ENCODE measurements at places on chromosomes 7 and 10.
A peak's percentile ranks its signal among the peaks of the same experiment; 100 is the strongest.

DNA sequence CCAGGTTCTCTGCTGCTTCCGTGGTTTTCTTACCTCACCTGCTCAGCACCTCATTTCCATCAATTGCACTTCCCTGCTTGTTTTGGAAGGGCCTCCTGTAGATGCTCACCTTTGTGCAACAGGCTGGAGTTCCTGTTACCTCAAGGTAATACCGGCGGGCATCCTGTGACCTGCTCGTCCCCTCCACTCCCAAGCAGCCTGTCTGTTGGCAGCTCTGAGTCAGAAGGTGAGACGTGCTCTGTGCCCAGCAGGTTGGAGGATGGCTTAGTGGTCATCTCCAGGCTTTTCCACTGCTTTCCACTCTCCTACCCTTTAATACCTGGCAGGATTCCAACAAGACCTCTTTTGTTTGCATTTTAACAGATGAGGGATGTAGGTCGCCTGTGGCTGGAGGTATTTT is 86.0 kb downstream of the CAMK1D start:
- H3K4me1 ChIP-seq = no peaks in the 10 kb centered on the region
- no peak overlapping the region for H3K27ac ChIP-seq
- no peak overlapping the region for H3K4me3 ChIP-seq
- no peak for DNase-seq
- no peaks in the 10 kb centered on the region for H3K27me3 ChIP-seq

GRCh38 chr10:11546581-11546980 is 64.9 kb downstream of the USP6NL start:
- no peaks in the 10 kb centered on the region for H3K27me3 ChIP-seq
- H3K4me3 ChIP-seq = no peak overlapping the region
- no peaks in the 10 kb centered on the region for H3K36me3 ChIP-seq
- no peak overlapping the region for H3K27ac ChIP-seq
- peak; percentile 21 for DNase-seq
- H3K4me1 ChIP-seq = no peaks in the 10 kb centered on the region

DNA sequence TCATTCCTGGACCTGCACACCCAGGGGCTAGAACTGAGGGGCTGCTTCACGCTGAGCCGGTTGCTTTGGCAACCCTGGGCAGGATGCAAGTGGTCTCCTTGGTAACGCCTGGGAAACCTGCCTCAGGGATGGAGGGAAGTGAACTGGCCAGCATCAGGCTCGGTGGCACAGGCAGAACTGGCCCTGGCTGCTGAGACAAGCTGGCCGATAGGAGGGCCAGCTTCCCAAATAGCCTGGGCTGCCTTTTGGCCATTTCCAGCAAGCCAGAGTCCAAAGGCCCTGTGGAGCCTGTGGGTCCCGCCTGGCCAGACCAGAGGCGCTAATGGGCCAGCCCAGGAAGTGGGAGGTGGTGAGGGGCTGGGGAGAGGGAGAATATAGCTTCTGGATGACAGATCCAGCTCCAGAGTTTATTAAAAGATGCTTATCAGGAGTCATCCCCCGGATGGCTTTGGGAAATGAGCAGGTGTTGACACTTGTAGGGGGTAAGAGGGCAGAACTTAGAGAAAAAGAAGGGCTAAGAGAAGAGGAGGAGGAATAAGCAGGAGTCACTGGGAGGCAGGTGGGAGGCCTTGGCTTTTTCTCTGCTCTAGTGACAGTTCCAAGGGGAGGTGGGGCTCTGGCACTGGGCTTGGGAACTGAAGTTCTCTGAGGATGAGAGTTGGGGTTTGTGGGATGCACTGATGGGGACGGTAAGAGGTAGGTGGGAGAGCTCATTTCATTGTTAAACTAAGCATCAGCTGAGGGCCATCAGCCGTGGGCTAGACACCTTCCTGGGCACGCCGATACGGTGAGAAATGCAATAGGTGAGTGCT is 9.6 kb downstream of the NEURL1 start:
- peaks cover 20% of the 10 kb centered on the region for H3K27me3 ChIP-seq
- H3K36me3 ChIP-seq = no peaks in the 10 kb centered on the region
- H3K4me3 ChIP-seq = no peak overlapping the region
- no peak overlapping the region for H3K27ac ChIP-seq

GRCh38 chr7:2913760-2914387 is 69.8 kb upstream of the GNA12 start:
- H3K27ac ChIP-seq = no peak overlapping the region
- no peaks in the 10 kb centered on the region for H3K4me1 ChIP-seq
- no peak overlapping the region for H3K4me3 ChIP-seq
- no peak for DNase-seq
- H3K36me3 ChIP-seq = no peaks in the 10 kb centered on the region

DNA sequence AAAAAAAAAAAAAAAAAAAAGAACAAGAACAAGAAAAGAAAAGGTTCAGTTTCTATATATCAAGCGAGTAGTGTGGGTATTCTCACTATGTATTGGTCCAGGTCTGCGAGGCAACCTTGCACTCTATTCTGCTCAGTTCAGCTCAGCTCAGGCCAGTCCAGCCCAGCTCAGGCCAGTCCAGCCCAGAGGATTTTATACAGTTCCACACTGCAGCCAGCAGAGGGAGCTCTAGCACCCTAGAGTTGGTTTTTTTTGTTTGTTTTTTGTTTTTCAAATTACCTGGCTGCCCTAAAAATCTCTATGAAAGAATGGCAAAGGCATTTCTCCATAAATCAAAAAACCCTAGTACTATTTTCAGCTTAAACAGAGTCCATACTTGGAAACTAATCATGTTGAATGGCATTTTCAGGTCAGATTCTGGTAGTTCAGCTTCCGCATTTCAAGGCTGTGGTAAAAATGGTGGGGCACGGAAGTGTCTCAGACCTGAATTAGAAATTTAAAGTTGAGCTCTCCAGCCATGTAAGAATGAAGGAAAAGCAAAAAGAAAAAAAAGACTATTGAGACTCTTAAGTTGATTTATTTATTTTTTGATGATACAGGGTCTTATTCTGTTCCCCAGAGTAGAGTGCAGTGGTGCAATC is 55.2 kb upstream of the GSDME start:
- no peaks in the 10 kb centered on the region for H3K27me3 ChIP-seq
- no peak overlapping the region for H3K27ac ChIP-seq
- DNase-seq = peak; percentile 58
- no peak overlapping the region for H3K4me3 ChIP-seq
- no peaks in the 10 kb centered on the region for H3K4me1 ChIP-seq
- no peaks in the 10 kb centered on the region for H3K36me3 ChIP-seq

- no peak overlapping the region for H3K27ac ChIP-seq
- no peak overlapping the region for H3K4me3 ChIP-seq
- no peak for DNase-seq
- H3K4me1 ChIP-seq = no peaks in the 10 kb centered on the region
These were observed 163.2 kb downstream of the DKK1 start for GRCh38 chr10:52477305-52477704.

DNA sequence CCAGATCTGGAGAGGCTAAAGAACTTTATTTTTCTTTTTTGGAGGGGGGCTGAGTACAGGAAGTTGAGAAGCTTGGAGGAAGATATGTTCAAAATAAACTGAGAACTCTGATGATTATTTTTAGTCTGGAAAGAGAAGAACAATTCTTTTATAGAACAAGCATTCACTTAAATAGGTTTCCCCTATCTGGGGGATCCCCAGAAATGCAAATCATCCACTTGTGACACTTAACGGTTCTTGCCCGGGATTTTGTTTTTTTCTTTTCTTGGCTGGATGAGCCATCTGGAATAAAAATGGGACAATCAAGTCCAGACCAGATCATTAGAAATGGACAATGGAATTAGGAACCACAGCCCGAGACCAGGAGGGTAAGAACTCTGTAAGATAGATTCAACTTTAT is 95.9 kb upstream of the EGR2 start:
- no peaks in the 10 kb centered on the region for H3K27me3 ChIP-seq
- H3K36me3 ChIP-seq = no peaks in the 10 kb centered on the region
- no peak overlapping the region for H3K27ac ChIP-seq
- H3K4me3 ChIP-seq = no peak overlapping the region

DNA sequence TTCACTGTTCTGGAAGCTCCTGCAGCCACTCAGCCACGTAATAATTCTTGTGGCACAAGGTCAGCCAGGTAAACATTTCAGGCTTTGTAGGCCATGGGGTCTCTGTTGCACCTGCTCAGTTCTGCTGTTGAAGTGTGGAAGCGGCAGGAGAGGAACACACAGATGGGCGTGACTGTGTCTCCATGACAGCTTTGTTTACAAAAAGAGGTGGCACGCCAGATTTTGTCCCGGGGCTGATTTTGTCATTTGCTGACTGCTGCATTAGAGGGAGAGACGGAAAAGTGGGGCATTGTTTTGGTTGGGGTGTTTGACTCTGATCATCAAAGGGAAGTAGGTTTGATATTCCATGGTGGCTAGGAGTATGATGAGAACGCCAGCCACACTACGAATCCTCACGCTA is 103.1 kb downstream of the PRKAG2 start:
- H3K36me3 ChIP-seq = no peaks in the 10 kb centered on the region
- H3K4me3 ChIP-seq = no peak overlapping the region
- no peaks in the 10 kb centered on the region for H3K4me1 ChIP-seq
- H3K27me3 ChIP-seq = no peaks in the 10 kb centered on the region
- no peak overlapping the region for H3K27ac ChIP-seq

- no peaks in the 10 kb centered on the region for H3K27me3 ChIP-seq
- no peak overlapping the region for H3K4me3 ChIP-seq
- DNase-seq = no peak
- no peaks in the 10 kb centered on the region for H3K36me3 ChIP-seq
- H3K27ac ChIP-seq = no peak overlapping the region
- no peaks in the 10 kb centered on the region for H3K4me1 ChIP-seq
These were observed 313.1 kb downstream of the CALN1 start for GRCh38 chr7:72098807-72099580.

DNA sequence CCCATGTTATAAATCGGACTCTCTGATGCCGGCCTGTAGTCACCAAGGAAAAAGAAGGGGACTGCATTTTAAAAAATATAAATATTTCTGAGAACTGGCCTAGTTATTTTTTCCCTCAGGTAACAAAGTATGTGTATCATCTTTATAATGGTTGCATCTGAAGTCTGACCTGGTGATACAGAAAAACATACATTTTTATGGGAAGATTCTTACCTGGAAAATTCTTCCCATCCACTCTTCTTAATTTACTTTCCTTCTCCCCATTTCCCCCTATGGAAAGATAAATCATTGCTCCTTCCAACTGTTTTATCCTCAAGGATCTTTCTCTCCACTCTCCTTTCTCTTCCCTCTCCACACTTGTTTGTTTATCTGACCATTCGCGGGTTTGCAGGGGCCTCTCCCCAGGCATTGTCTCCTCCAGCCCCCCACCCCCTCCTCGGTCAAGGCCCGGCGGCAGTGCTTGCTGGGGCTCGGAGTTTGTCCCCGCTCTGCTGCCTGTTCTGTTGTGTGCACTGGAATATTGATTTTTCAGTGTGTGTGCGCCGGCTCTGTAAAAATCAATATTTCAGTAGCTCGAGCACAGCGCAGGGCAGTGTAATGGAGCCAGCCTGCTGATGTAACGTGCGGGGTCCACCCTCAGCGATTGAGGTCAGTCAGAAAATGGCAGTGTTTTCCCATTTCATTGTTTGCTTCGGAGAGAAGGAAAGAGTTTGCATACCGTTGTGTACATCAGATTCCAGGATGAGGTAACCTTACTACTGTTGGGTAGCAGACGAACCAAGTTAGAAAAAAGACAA is 199.5 kb upstream of the NFE2L3 start:
- no peak overlapping the region for H3K27ac ChIP-seq
- no peak for DNase-seq
- peaks cover 17% of the 10 kb centered on the region for H3K4me1 ChIP-seq
- no peak overlapping the region for H3K4me3 ChIP-seq
- no peaks in the 10 kb centered on the region for H3K36me3 ChIP-seq

DNA sequence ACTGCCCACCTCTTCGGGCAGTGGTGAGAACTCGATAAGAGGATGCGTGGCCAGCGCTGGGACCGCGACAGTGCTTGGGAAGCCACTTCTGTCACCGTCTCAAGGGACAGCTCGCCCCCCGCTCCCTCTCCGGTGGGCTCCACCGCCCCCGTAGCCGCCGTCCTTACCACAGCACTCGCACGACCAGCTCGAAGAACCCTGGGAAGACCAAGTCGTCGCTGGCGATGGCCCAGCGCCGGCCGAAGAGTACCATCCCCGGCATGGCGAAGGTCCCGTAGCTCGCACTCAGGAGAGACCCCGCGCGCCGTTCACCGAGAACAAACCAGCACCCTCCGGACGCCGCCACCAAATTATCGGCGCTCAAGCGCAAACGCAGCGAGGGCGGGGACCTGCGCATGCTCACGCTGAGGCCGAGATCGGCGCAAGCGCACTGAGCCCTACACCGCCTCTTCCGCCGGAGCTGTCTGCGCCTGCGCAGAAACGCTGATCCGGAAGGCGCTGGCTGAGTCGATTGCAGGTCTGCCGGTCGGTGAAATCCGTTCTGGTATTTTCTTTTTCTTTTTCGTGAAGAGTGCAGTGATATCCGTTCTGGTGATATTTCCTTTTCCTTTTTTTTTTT is at the start of gene DAGLB:
Gene DAGLB, minus strand, starts transcription at position 374 of the 619 bp plus-strand sequence. Its CDS starts 112 bp downstream, at position 262.
- H3K27me3 ChIP-seq = no peaks in the 10 kb centered on the region
- H3K27ac ChIP-seq = peak within 1 kb of the TSS; percentile 95
- H3K4me3 ChIP-seq = peak within 1 kb of the TSS; percentile 94
- peak; percentile 97 for DNase-seq
- H3K4me1 ChIP-seq = no peaks in the 10 kb centered on the region

All from lung (tissue), 17 donors.